Activated CD4-positive, CD25-positive, alpha-beta regulatory T cell treated with anti-CD3 and anti-CD28 coated beads, Interleukin-2, amount 50 U/mL, for 16 hours (primary cell): ENCODE measurements at places on chromosomes 3 and 15.

DNA sequence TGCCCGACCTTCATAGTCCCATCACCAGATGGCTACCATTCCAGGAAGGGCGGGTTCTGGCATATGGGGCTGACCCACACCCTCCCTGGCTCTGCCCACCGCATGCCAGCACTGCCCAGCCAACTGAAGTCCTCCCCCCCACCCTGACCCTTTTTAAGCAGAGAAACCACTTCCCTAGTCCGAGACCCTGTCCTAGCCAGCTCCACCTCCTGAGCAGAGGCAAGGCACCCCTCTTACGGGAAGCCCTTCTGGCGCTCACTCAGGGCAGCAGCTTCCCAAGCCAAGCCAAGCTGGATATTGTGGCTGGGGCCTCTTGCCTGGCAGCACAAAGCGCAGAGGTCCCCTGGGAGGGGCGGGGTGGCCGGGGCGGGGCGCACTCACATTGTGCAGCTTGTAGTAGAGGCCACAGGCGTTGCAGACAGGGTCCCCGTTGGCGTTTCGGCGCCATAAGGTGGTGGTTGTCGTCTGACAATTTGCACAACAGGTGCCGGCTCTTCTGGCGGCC, 11.5 kb downstream of the GATA2 start:
- DNase-seq, result no peak

GRCh38 chr3:12483410-12483809, 870 bp upstream of the TSEN2 start:
- DNase-seq, result no peak

DNA sequence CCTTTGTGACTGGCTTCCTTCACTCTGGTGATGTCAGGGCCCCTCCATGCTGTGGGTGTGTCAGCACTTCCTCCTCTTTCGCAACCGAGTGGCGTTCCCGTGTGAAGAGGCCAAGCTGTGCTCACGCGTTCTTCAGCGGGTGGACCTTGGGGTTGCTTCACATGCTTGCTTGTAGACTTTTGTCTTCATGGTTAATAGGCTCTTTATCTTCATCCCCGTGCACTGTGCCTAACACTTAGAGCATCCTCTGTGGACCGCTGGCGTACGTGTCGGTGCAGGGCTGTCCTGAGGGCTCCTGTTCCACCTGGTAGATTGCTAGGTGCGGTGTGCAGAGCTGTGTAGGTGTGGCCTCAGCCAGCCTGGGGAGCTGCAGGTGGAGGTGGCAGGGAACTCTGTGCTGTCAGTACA, 182.3 kb downstream of the OR4M2 start:
- DNase-seq, result no peak

GRCh38 chr3:12990781-12991480, 82.3 kb downstream of the IQSEC1 start:
- DNase-seq, result no peak

DNA sequence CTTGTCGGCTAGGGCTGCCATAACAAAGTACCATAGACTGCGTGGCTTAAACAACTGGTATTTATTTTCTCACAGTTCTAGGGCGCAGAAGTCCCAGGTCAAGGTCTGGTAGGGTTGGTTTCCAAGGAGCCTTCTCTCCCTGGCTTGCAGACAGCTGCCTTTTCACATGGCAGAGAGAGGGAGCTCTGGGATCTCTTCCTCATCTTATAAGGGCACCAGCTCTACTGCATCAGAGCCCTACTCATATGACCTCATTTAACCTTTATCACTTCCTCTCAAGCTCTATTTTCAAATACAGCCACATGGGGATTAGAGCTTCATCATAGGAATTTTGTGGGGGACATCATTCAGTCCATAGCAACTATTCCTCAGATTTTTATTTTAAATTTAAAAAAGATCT, 17.6 kb upstream of the PAQR9 start:
- DNase-seq, result no peak

DNA sequence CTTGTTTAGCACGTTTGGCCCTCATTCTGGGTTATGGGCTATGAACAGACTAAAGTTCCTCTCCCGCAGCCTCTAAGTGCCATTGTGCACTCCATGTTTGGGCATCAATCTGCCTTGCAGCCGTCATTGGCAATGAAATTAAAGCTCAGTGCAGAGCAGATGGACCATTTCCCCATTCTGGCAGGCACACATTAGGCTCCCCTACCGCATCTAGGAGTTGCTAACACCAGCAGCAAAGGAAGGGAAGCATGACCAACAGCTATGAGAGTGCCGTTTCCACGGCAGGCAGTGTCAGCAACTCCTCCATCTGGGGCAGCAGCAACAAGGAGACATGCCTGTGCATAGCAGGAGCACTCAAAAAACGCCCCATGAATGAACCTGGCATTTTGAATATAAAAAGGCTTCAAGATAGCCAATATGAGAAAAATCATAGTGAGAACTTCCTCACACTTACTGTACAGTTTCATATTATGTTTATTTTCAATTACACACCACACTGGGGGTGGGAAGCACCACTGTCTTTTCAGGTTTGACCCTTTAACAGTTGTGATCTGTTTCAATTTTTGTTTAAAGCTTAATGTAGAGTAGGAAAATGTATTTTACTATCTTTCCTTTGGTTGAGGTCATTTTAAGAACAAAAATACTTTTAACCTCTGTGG, 218.7 kb downstream of the KCNMB2 start:
- no peak for DNase-seq

- no peak for DNase-seq
Measured at GRCh38 chr15:25608926-25609325, 170.1 kb upstream of the UBE3A start.

DNA sequence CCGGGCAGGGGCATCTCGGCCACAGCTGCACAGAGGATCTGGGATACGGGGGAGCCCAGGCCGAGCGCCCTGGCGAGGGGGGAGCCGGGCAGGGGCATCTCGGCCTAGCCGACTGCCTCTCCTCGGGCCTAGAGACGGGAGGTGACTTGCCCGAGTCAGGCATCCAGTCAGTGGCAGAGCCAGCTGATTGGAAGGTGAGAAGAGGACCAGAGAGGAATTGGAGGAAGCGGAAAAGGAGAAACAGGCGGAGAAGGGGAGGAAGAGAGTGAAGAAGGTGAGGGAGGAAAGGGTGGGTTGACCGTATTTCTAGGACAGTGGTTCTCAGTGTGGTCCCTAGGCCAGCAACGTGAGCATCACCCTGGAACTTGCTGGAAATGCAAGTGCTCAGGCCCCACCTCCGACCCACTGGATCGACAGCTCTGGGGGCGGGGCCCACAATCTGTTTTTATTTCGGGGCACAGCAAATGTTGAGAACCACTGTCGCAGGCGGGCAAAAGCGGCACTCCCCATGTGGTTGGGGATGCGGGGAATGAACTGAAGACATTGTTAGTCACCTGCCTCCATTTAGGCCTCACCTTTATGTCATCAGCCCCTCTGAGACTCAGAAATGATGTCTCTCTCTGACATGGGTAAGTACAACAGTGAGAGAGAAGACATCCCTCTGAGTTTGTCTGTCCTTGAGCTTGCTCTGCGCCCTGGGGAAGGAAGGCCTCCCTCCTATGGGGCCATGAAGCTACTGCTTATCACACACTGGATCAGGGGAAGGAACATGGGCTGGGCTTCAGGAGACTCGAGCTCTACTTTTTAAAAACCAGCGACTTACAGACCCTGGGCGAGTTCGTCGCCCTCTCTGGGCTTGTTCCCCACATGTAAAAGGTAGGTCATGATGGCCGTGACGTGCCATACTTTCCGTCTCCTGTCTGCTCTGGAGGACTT, 1.0 kb upstream of the MELTF start:
- no peak for DNase-seq

DNA sequence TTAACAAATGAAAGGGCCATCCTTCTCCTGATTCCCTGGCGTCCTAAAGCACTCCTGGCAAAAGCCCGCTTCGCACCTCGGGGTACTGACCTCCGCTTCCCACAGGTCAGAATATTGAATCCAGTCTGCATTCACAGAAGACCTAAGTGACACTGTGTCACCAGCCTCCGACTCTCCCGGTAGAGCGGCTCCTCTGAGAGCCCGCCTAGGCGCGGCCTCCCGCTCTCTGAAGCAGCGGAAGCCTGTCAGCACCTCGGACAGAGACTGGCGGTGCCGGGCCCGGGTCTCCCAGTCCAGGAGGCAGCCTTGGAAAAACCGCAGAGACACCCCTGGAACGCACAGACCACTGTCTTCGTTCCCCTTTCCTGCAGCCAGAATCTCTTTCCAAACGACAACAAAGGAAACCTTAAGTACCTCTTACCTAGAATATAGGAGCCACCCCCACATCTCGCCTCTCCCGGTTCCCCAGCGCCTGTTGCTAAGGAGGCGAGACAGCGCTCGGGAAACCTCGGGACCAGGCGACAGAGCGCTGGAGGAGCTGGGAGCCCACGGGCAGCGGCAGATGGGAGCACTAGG, 1.2 kb downstream of the GABRB3 start:
- no peak for DNase-seq

DNA sequence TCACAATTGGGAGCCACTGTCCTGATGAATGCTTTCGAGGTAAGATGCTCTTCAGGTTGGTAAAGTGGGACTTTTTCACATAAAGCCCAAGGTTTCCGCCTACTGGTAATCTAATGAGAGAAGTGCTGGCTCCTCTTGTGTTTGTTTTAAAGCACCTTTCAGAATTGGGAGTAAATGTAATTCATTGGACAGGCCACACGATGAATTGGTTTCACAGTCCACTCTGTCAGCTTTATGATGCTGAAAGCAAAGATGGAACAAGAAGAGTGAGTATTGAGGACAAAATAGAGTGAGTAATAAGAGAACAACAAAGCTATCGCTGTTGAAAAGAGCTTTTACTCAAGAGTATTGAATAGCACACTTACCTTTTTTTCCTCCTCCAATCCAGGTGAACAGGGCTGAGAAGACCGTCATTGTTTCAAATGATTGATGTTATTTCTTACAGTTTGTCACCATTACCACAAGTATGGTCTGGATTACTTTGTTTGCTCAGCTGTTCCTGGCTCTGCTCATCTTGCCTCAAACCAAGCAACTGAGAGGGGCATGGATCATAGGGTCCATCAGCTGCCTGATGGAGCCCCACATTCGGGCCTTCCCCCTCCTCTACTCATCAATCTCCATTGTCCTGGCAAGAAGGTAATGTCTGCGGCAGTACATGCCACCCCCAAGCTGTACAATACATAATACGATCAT, 136.1 kb upstream of the CNTN4 start:
- no peak for DNase-seq

DNA sequence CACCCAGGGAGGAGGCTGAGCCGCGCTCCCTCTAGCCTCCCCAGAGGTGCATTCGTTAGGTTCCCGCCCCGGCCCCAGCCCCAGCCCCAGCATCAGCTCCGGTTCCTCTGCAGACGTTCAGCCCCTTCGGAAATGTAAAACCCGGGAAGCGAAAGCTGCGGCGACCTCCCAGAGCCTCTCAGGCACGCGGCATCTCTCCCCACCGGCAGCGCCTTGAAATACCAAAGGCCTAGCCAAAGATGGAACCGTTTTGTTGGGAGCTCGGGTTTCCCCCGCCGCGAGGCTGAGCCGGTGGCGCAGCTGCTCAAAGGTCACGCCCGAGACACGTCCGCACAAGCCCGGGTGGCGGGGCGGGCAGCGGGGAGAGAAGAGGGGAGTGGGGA, 77.8 kb upstream of the HES1 start:
- no peak for DNase-seq

GRCh38 chr3:30550246-30550645, 56.2 kb upstream of the TGFBR2 start:
- DNase-seq, result no peak

DNA sequence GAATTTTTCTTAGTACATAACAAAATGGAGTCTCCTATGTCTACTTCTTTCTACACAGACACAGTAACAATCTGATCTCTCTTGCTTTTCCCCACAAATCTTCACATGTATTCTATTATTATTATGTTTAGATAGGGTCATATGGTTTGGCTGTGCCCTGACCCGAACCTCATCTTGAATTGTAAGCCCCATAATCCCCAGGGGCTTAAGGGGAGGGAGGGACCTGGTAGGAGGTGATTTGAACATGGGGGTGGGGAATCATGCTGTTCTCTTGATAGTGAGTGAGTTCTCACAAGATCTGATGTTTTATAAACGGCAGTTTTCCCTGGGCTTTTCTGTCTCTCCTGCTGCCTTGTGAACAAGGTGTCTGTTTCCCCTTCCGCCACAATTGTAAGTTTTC, 86.7 kb upstream of the SELENOK start:
- DNase-seq, result no peak

DNA sequence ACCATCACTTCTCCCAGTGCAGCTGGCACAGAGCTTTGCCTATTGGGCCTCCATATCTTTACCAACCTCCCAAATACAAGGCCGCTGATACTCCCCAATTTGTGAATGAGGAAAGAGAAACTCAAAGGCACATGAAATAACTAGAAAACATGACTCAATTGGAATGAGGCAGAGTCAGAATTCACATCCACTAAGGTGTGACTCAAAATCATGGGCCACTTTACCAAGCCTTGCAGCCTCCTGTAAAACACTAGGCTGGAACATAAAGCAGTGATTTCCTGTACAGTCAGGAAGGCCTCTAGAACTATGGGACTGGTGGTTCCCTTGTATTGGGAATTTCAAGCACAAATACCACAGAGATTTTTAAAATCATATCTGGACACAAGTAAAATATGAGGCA, 128.6 kb downstream of the DCLK3 start:
- DNase-seq, result no peak
